ENCODE measurements at places on chromosomes 6 and 20.

- no peak for DNase-seq
These were observed 18.4 kb downstream of the DLL1 start for GRCh38 chr6:170272341-170273065.

- DNase-seq, result no peak
These were observed 46.2 kb upstream of the SUPT3H start for GRCh38 chr6:45423824-45424450.

GRCh38 chr6:29789176-29789575 is 38.4 kb upstream of the HLA-G start:
- no peak for DNase-seq

- no peak for DNase-seq
These were observed 104.6 kb downstream of the DTD1 start for GRCh38 chr20:18692447-18692846.

GRCh38 chr6:116577486-116577885 is 6.2 kb downstream of the RWDD1 start:
- DNase-seq, result no peak

DNA sequence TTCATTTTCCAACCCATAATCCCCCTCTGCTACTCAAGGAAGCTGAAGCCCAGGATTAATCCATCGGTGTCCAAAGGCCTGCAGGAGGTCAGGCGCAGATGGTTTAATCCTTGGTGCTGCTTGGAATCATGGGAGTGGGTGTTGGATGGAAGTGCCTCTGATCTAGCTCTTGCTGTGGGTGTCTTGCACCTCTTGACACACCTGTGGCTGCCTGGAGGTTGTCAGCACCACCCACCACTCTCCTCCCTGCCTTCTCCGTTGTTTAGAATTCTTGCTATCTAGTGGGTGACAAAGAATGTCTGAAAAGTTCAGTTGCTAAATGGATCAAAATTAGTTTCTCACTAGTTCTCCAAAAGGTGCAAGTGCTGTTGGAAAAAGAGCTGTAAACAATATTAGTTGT is 1074.4 kb upstream of the FLRT3 start:
- no peak for DNase-seq

GRCh38 chr6:166470863-166471410 is 88.2 kb upstream of the MPC1 start:
- DNase-seq, result no peak

- DNase-seq, result no peak
These were observed 97.8 kb downstream of the NKAIN2 start for GRCh38 chr6:123901436-123901835.

GRCh38 chr6:144621332-144621731 is 336.2 kb downstream of the UTRN start:
- DNase-seq, result no peak
